Aorta (tissue), 5 donors: ENCODE measurements at places on chromosomes 11 and 22.

- no peak for DNase-seq
These were observed 475 bp upstream of the AIP start for GRCh38 chr11:67482275-67482826.

- no peak for DNase-seq
These were observed 1282.0 kb upstream of the CNTN5 start for GRCh38 chr11:97738751-97739150.

DNA sequence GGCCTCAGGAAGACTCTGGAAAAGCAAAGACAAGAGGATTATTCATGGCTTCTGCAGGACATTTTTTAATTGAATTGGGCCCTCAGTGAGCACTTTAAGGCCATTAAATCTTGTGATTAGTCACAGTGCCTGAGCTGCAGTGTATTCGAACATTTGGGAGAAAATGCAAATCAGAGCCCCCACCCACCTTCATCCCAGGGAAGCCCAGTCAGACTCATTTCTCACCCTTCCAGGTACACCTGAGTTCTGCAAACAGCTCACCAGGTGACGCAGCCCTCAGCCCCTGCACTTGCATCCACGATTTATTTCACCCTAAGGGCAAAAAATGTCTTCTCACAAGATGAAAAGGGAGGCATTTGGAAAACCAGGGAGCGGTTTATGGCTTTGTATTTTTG lies 128.7 kb downstream of the MPPED1 start:
- DNase-seq = no peak

- DNase-seq = no peak
These were observed 597.7 kb upstream of the CADM1 start for GRCh38 chr11:116101902-116102301.
